Right ventricle myocardium superior (tissue), 1 donor: ENCODE measurements at places on chromosomes 3 and 15. TPM values are rescaled to one million over a fixed set of nuclear protein-coding genes. Genes with fewer than 3 reads are reported as not detected.

GRCh38 chr3:190491533-190492054 lies 22.3 kb upstream of the IL1RAP start:
- peak; percentile 50 for DNase-seq

- DNase-seq = no peak
These were observed 427.9 kb upstream of the AGTR1 start for GRCh38 chr3:148269816-148270215.

DNA sequence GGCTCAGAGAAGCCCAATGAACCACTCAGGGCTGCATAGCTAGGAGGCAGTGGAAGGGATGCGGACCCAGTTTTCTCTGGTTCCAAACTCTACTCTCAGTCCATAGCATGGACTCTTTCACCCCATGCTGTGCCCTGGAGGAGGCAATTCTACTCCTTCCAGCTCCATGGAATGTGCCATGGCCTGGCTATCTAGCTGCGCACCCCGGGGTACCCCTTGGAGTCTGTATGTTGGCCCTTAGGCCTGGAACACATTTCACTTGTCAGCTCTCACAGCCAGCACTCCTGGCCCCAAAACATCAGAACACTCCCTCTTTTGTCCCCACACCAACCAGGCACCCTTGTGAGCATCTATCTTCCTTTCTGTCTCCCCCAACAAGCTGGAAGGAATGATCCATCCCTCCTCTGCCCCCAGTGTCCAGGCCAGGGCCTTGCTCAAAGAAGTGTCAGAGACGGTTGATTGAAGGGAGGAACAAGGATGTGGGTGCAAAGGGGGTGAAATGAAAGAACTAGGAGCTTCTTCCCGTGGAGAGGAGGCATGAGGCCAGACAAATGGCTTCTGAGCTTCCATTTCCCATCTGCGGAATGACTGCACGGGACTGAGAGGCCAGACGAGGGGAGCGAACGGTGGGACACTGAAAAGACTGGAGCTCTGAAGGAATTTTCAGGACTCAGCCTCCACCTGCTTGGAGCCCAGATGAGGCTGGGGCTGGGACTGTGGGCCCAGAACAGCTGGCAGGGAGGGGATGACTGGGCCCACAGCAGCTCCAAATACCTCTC lies 2.8 kb downstream of the PRSS50 start:
- DNase-seq = no peak

PLA1A gene
- total RNA-seq = 1.6 TPM

DNA sequence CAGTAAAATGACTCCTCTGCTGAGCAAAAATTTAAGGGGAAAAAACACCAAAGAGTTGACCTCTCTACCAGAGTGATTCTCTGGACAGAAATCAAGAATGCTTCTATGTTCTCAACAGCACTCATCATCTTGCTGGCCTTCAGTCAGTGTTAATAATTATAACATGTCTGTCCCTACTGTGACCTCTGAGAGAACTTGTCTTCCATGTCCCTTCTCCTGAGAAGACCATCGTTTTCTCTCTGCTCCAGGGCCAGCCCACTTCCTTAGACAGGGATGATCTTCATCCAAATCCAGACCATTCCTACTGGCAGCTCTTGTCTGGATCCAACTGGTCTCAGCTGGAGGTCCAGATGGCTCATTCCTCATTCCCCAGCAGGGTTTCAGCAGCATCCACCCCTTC lies 139.0 kb upstream of the NECTIN3 start:
- no peak for DNase-seq

GOLGA8B gene
- 9.1 TPM for total RNA-seq

DNA sequence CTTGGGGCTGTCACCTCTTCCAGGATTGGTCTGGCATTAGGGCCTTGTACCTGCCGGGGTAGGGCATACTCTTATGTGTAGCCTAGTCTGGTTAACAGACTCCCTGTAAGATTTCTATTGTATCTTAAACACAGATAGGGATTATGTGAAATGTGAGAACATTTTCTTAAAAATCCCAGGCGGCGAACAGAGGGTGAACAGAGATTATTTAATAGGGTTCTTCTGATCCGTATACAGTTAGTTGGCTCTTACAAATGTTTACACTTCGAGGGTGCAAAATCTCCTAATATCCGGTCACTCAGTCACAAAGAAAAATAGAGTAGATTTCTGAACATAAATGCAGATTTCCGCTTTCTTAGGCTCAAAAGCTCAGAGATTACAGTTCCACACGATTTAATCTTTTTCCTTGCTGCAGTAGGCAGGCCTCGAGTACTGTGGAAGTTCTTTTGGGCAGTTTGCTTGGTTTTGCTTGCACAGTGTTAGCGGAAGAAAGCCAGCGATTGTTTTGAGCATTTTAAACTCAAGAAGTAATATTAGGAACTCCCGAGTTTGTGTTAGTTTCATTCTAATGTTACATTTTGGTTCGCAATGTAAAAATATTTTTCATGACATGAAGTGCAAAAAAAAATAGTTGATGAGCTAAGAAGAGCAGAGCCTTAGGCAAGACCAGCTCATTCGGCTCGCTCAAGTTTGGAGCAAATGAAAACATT lies 993 bp downstream of the PLCL2 start:
- DNase-seq = no peak

GRCh38 chr3:31636049-31636448 lies 103.3 kb downstream of the STT3B start:
- DNase-seq = no peak

IL17RD gene
- total RNA-seq = 5.0 TPM

LRRIQ4 gene
- total RNA-seq = not detected

- DNase-seq = no peak
These were observed 278.5 kb downstream of the PLOD2 start for GRCh38 chr3:145882436-145882835.

GABRR3 gene
- not detected for total RNA-seq
